ENCODE measurements at places on chromosomes 6 and 20. TPM values are rescaled to one million over a fixed set of nuclear protein-coding genes. Genes with fewer than 3 reads are reported as not detected.

GRCh38 chr6:15036690-15037245, 209.1 kb upstream of the JARID2 start:
- no peak overlapping the region for H3K27ac ChIP-seq
- H3K27me3 ChIP-seq: no peaks in the 10 kb centered on the region
- DNase-seq: no peak
- no peaks in the 10 kb centered on the region for H3K36me3 ChIP-seq
- H3K4me1 ChIP-seq: no peaks in the 10 kb centered on the region
- no peak overlapping the region for H3K4me3 ChIP-seq

DNA sequence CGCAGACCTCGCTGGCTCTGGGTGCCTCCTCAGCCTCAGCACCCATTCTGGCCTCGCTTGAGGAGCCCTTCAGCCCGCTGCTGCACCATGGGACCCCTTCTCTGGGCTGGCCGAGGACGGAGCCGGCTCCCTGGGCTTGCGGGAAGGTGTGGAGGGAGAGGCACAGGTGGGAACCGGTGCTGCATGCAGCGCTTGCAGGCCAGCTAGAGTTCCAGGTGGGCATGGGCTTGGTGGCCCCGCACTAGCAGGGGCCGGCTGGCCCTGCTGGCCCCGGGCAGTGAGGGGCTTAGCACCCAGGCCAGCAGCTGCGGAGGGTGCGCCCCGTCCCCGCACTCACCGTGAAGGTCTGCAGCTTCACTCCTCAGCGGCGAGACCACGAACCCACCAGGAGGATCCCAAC, 30.4 kb downstream of the DEFB114 start:
- no peaks in the 10 kb centered on the region for H3K27me3 ChIP-seq
- DNase-seq: no peak
- no peak overlapping the region for H3K4me3 ChIP-seq
- no peaks in the 10 kb centered on the region for H3K36me3 ChIP-seq
- no peaks in the 10 kb centered on the region for H3K4me1 ChIP-seq
- H3K27ac ChIP-seq: no peak overlapping the region

- no peak overlapping the region for H3K27ac ChIP-seq
- no peaks in the 10 kb centered on the region for H3K36me3 ChIP-seq
- peaks cover 5% of the 10 kb centered on the region for H3K4me1 ChIP-seq
- DNase-seq: no peak
Observed at GRCh38 chr20:41224281-41224680, 86.9 kb downstream of the PLCG1 start.

GRCh38 chr6:40717411-40718057, 130.4 kb upstream of the LRFN2 start:
- H3K4me1 ChIP-seq: peaks cover 3% of the 10 kb centered on the region
- no peaks in the 10 kb centered on the region for H3K36me3 ChIP-seq
- H3K4me3 ChIP-seq: no peak overlapping the region
- no peak overlapping the region for H3K27ac ChIP-seq

GRCh38 chr20:32168184-32168910, 39.2 kb downstream of the PLAGL2 start:
- peaks cover 25% of the 10 kb centered on the region for H3K36me3 ChIP-seq
- DNase-seq: peak; percentile 15

DNA sequence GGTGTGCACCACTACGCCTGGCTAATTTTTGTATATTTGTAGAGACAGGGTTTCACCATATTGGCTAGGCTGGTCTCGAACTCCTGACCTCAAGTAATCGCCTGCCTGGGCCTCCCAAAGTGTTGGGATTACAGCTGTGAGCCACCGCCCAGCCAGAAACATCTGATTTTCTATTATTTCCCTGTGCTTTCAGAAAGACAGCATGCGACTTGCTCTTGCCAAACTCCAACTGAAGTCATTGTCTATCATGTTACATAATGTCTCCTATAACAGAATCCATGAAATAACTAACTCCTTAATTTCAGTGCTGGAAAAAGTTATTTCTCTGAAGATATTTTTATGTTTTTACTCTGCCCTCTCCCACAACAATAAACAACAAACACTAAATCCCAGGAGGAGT, 8.5 kb downstream of the RMND1 start:
- peaks cover 10% of the 10 kb centered on the region for H3K36me3 ChIP-seq
- no peak overlapping the region for H3K4me3 ChIP-seq
- no peak for DNase-seq
- H3K27me3 ChIP-seq: no peaks in the 10 kb centered on the region

TREM2 gene
- total RNA-seq: 0.59 TPM

GRCh38 chr6:134840086-134840867, 109.6 kb downstream of the ALDH8A1 start:
- DNase-seq: no peak
- H3K36me3 ChIP-seq: no peaks in the 10 kb centered on the region
- no peak overlapping the region for H3K27ac ChIP-seq
- H3K4me3 ChIP-seq: no peak overlapping the region
- H3K4me1 ChIP-seq: peaks cover 5% of the 10 kb centered on the region
- H3K27me3 ChIP-seq: no peaks in the 10 kb centered on the region

DNA sequence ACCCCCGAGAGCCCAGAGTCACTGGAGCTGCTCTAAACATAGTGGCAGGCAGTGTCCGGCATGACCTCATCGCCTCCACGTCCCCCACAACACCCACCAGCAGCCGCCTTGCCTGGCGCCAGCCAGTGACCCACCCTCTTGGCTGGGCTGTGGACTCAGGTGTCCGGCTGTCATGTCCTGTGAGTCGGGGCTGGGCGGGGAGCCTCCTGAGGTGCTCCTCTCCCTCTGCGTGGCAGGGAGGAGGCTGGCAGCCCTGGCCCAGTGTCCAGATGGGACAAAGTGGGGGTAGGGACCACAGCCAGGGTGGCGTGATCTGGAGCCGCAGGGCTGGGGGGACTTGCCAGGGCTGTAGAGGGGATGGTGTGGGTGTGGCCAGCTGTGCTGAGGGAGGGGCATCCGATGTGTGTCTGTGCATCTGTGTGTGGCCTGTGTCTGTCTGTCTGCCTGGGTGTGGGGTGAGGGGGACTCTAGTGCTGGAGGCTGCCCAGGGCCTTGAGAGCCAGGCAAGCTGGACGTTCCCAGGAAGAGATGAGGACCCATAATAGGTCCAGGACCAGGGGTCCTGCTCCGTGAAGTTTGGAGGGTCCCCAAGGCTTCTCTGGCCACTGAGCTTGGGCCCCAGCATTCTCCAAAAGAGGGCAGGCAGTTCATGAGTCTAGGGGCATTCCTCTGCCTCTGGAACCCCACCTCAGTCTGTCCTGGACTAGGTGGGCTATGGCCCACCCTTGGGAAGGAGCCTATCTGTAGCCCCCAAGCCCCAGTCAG, 2.3 kb upstream of the SOX18 start:
- H3K36me3 ChIP-seq: no peaks in the 10 kb centered on the region
- H3K27ac ChIP-seq: no peak overlapping the region
- peaks cover 19% of the 10 kb centered on the region for H3K27me3 ChIP-seq
- H3K4me1 ChIP-seq: peaks cover 15% of the 10 kb centered on the region

GPSM3 gene
- 0.88 TPM for total RNA-seq

MDFI gene
- total RNA-seq: 0.72 TPM

- H3K36me3 ChIP-seq: no peaks in the 10 kb centered on the region
- H3K27me3 ChIP-seq: peaks cover 3% of the 10 kb centered on the region
- no peak overlapping the region for H3K27ac ChIP-seq
- no peak for DNase-seq
Observed at GRCh38 chr6:84877515-84878210, 113.3 kb upstream of the TBX18 start.

DNA sequence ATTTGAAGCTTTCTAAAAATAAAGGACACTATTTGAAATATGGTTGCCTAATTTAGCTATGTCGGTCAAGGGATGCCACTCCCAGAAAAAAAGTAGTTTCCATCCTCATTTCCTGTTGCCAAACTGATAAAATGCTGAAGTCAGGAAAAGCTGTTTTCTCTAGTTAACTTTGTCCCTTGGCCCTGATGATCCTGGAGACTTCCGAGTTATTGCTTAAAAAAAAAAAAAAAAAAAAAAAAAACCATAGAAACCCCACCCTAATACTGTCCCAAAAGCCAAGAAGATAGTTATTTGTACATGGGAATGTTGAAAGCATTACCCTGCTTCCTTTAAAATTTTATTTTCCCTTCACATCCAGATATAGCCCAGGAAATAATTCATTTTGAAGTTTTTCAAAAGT, 236.7 kb downstream of the SOD2 start:
- H3K36me3 ChIP-seq: no peaks in the 10 kb centered on the region
- H3K27me3 ChIP-seq: no peaks in the 10 kb centered on the region

- no peak overlapping the region for H3K27ac ChIP-seq
- DNase-seq: no peak
- H3K27me3 ChIP-seq: no peaks in the 10 kb centered on the region
Observed at GRCh38 chr20:17295151-17295726, 68.4 kb downstream of the PCSK2 start.

KHDC1 gene
- total RNA-seq: 2.9 TPM

- H3K36me3 ChIP-seq: no peaks in the 10 kb centered on the region
- no peak for DNase-seq
- no peaks in the 10 kb centered on the region for H3K27me3 ChIP-seq
- H3K4me1 ChIP-seq: no peaks in the 10 kb centered on the region
- no peak overlapping the region for H3K4me3 ChIP-seq
- H3K27ac ChIP-seq: no peak overlapping the region
Observed at GRCh38 chr6:167077241-167077932, 45.5 kb upstream of the CCR6 start.

DNA sequence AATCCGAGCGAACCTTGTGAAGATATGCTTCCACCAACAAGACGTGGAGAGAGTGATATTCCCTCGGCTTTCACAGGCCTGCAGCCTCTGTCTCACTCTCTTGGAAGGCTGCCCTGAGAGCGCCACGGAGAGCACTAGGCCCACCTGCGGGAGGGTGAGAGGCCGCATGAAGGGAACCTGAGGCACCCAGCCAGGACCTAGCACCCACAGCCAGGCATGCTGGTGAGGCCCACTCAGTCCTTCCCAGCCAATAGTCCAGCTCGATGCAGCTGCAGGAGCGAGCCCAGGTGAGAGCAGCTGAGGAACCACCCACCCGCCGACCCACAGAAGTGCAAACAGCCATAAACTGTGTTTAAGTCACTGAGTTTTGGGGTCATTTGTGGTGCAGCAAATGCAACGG, 227.2 kb downstream of the QKI start:
- H3K4me1 ChIP-seq: no peaks in the 10 kb centered on the region
- no peaks in the 10 kb centered on the region for H3K36me3 ChIP-seq
- H3K27ac ChIP-seq: no peak overlapping the region
- no peak overlapping the region for H3K4me3 ChIP-seq

C20orf202 gene
- total RNA-seq: not detected

PRPH2 gene
- total RNA-seq: 3.3 TPM

GRCh38 chr6:34063651-34064050, 82.2 kb downstream of the GRM4 start:
- no peak overlapping the region for H3K27ac ChIP-seq
- peaks cover 50% of the 10 kb centered on the region for H3K27me3 ChIP-seq
- no peak for DNase-seq
- peaks cover 11% of the 10 kb centered on the region for H3K4me1 ChIP-seq

PPIL6 gene
- 5.3 TPM for total RNA-seq

DNA sequence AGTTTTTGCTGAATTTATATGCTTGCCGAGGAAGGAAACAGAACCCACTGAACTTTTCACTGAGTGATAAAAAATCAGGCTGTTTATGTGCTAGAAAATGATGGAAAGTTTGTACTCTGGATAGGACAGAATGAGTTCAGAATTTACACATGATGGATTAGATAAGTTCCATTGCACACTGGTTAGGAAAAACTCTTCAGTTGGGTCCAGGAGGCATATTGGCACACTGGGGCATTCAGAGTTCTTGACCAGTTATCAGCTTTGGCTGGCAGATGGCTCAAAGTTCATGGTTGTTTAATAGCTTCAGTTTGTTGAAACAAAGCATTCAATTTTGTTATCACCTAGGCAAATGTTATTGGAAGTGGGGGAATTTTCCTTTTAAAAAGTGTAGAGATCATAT, 613.3 kb upstream of the SYNCRIP start:
- H3K4me1 ChIP-seq: no peaks in the 10 kb centered on the region
- H3K27ac ChIP-seq: no peak overlapping the region
- no peak for DNase-seq

GRCh38 chr6:110282412-110282811, 75.7 kb downstream of the METTL24 start:
- no peak overlapping the region for H3K4me3 ChIP-seq
- H3K36me3 ChIP-seq: no peaks in the 10 kb centered on the region
- DNase-seq: no peak
- no peak overlapping the region for H3K27ac ChIP-seq
- H3K4me1 ChIP-seq: no peaks in the 10 kb centered on the region
- H3K27me3 ChIP-seq: no peaks in the 10 kb centered on the region

TPD52L1 gene
- 22.7 TPM for total RNA-seq

DNA sequence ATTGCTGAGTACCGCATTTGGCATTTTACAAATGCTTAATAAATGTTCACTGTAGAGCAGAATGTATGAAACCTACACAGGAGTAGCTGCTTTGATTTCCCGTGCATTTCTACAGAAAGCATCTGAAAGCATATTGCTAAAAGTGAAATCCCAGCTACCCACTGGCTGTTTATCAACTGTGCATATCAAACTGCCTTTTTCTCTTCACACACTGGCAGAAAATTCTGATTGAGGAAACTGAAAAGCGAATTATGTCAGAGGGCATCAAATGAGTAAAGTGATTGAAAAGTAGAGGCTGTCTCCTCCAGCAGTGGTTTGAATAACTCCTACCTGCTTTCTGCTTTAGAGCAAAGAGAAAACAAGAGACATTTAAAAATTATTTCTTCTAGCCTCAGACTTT, 28.0 kb downstream of the STX11 start:
- H3K27ac ChIP-seq: no peak overlapping the region
- no peaks in the 10 kb centered on the region for H3K27me3 ChIP-seq
- no peak overlapping the region for H3K4me3 ChIP-seq
- no peaks in the 10 kb centered on the region for H3K4me1 ChIP-seq

GRCh38 chr6:24929242-24929641, 6.5 kb downstream of the RIPOR2 start:
- peaks cover 7% of the 10 kb centered on the region for H3K27me3 ChIP-seq
- H3K4me1 ChIP-seq: peaks cover 22% of the 10 kb centered on the region
- H3K36me3 ChIP-seq: no peaks in the 10 kb centered on the region
- no peak overlapping the region for H3K4me3 ChIP-seq
- DNase-seq: no peak
- no peak overlapping the region for H3K27ac ChIP-seq

SIRPD gene
- not detected for total RNA-seq

HDGFL1 gene
- not detected for total RNA-seq

- H3K27ac ChIP-seq: no peak overlapping the region
- H3K4me3 ChIP-seq: no peak overlapping the region
- no peaks in the 10 kb centered on the region for H3K4me1 ChIP-seq
Observed at GRCh38 chr6:35294308-35294945, 3.2 kb upstream of the DEF6 start.

- no peak overlapping the region for H3K4me3 ChIP-seq
- no peak overlapping the region for H3K27ac ChIP-seq
- H3K27me3 ChIP-seq: no peaks in the 10 kb centered on the region
- H3K4me1 ChIP-seq: no peaks in the 10 kb centered on the region
- peaks cover 13% of the 10 kb centered on the region for H3K36me3 ChIP-seq
Observed at GRCh38 chr20:57650266-57650665, 30.0 kb upstream of the ZBP1 start.

GRCh38 chr6:6858533-6858982, 249.2 kb upstream of the RREB1 start:
- no peak overlapping the region for H3K4me3 ChIP-seq
- no peaks in the 10 kb centered on the region for H3K36me3 ChIP-seq
- H3K27me3 ChIP-seq: peaks cover 3% of the 10 kb centered on the region
- H3K4me1 ChIP-seq: peaks cover 9% of the 10 kb centered on the region

- no peaks in the 10 kb centered on the region for H3K36me3 ChIP-seq
- H3K4me1 ChIP-seq: peaks cover 14% of the 10 kb centered on the region
Observed at GRCh38 chr6:36847152-36847551, 7.9 kb upstream of the CPNE5 start.

GRCh38 chr6:89828988-89829471, 650 bp upstream of the CASP8AP2 start:
- no peak for DNase-seq
- H3K4me3 ChIP-seq: peak overlapping the region; percentile 92
- no peaks in the 10 kb centered on the region for H3K27me3 ChIP-seq

- no peak overlapping the region for H3K4me3 ChIP-seq
- no peaks in the 10 kb centered on the region for H3K36me3 ChIP-seq
- DNase-seq: peak; percentile 66
- H3K4me1 ChIP-seq: peaks cover 42% of the 10 kb centered on the region
- no peaks in the 10 kb centered on the region for H3K27me3 ChIP-seq
Observed at GRCh38 chr6:43490523-43490939, 13.2 kb downstream of the TJAP1 start.
